ENCODE measurements at places on chromosomes 1 and 21.

DNA sequence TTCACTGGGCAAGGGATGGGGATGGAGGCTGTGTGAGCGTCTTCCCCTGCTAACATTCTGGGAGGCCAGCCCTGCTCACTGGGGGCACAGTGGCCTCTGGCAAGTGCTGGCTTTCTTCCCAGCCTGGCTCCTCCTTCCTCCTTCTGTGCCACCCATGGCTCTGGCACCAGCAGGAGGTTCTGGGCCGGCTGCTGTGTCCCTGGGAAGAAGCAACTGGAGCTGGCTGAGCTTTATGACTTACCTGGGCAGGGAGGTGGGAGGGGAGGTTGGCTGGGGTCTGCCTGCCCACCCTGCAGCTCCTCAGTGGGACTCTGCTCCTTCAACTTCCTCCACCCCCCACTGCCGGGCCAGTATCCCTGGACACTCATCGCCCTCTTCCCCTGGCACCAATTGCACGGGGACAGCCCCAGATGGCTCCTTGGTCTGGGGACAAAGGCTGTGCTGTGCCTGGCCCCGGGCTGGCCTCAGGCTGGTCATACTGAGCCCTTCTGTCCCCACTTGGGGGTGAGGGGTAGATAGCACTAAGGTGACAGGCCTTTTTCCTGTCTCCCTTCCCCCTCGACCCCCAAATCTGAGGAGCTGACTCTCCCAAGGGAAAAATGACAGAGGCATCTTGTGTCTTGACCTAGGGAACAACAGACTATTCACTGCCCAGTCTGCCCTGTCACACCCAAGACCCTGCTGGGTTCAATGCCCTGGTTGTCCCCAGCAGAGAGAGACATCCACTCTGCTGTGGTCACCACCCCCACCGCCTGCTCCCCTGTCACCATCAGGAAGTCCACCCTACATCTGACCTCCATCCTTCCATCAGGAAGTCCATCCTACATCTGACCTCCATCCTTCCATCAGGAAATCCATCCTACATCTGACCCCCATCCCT is 14.4 kb downstream of the CDK18 start:
- DNase-seq, result no peak

GRCh38 chr1:228002792-228003191 is 4.0 kb upstream of the WNT3A start:
- no peak for DNase-seq

DNA sequence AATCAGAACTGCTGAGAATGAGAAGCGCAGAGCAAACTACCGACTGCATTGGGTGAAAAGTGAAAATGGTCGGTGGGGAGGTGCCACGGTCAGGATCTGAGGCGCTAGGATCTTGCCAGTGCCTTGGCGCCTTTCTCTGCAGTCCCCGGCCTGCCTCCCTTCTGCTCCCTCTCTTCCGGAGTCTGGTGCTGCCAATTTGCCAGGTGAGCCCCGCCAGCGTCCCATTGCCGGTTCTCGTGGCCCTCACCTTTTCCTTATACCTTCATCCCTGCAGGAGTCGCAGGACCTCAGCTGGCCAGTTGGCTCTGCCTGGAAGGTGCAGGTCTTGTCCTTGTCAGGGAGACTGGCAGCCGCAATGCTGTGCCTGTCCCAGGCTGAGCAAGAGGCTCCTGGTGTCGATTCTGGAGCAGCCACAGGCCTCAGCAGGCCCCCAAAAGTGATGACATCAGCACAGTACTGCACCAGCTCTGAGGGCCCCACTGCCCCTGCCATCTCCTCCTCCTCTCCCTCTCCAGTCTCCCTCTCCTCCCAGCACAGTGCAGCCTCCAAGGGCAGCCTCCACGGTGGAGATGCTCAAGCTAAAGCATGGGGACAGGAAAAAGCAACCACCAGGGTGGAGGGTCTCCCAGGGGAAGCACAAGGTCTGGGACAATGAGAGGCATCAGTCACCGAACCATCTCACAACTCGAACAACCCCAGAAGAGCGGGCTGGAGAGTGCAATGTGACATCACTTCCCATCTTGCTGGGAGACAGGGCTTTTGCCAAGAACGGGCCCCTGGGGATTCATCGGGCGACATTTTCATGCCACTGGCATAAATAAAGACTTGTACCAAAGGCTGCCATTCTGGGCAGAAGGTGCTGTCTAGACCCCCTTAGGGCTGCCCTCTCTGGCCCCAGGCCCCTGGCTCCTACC is 37.1 kb upstream of the H6PD start:
- no peak for DNase-seq

DNA sequence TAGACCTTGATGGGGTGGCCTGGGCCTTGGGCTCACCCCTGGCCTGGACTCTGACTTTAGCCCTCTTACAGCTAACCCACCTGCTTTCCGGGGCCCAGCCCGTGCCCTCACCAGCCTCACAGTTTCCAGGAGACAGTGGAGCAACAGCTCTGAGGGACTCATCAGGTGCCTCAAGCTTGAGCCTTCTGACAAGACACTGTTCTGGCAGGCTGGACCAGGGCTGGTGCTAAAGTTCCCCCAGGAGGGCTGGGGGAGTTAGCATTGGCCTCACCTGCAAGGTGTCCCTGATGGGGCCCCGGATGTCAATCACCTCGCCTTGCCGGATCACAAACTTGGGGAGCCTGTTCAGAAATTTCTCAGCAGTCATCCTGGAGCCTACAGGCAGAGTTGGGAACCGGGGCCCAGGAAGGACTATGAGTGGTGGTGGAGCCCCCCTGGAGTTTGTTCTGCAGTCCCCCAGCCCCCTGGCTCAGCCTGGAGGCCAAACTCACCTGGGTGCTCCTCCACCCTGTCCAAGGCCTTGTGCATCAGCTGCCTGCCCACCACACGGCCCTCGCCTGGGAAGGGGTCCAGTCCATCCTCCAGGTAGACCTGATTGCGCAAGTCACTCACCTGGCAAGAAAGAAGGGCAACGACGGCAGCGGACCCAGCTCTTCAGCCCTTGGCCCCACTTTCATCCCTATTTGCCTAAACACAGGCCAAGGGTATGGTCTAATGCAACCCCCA is 4.1 kb downstream of the SH3BGRL3 start:
- no peak for DNase-seq

DNA sequence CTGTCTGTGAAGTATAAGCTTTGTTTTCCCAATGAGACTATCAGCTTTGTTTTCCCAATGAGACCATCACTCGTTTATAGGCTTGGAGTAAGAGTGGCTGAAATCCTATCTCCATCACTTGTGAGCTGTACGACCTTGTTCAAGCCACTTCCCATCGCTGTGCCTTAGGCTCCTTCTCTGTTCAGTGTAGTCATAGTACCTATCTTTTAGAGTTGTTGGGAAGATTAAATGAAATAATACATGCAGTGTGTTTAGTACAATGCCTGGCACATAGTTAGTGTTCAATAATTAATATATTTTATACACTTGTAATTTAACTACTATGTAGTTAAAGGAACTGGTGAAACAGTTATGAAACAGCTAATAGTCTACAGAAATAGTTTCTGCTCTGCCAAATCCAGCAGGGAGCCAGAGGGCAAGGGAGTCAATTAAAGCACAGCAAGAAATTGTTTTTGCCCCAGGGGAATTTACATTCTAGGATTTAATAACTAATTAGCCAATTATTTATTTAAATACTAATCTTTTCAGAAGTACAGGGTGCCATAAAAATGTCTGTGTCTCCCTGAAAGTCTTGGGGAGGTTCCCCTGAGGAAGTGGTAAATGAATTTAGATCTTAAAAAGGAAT is 139.3 kb upstream of the HMCN1 start:
- DNase-seq, result no peak

All from activated naive CD4-positive, alpha-beta T cell treated with anti-CD3 and anti-CD28 coated beads, Interleukin-2, amount 50 U/mL, for 16 hours (primary cell).